ENCODE measurements at places on chromosomes 12 and 14. TPM values are rescaled to one million over a fixed set of nuclear protein-coding genes. Genes with fewer than 3 reads are reported as not detected.

DNA sequence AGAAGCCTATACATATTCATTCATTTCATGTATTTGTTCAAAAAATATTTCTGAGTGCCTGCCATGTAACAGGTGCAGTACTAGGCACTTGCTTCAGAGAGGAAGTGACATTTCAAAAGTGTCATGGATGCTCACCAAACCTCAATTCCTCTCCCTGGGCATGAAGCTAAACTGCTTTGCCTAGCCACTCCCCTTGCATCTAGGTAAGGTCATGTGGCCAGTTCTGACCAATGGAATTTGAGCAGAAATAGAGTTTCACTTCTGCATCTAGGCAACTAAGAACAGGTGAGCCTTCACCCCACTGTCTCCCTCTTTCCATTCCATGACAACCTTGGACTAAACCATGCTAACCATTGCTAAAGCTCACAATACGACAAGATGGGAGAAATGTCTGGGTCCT, 27.6 kb downstream of the TC2N start:
- H3K4me1 ChIP-seq = peaks cover 14% of the 10 kb centered on the region
- no peak for DNase-seq
- H3K4me3 ChIP-seq = no peak overlapping the region
- no peaks in the 10 kb centered on the region for H3K36me3 ChIP-seq

- H3K36me3 ChIP-seq = no peaks in the 10 kb centered on the region
- DNase-seq = peak; percentile 65
- no peak overlapping the region for H3K27ac ChIP-seq
- H3K27me3 ChIP-seq = no peaks in the 10 kb centered on the region
These were observed 196.1 kb downstream of the ALG10 start for GRCh38 chr12:34218193-34219045.

GRCh38 chr12:121284551-121285390, 11.7 kb downstream of the CAMKK2 start:
- no peak overlapping the region for H3K4me3 ChIP-seq
- H3K36me3 ChIP-seq = no peaks in the 10 kb centered on the region
- no peaks in the 10 kb centered on the region for H3K27me3 ChIP-seq
- DNase-seq = no peak

GRCh38 chr14:31071151-31071550, 45.0 kb upstream of the STRN3 start:
- no peak overlapping the region for H3K27ac ChIP-seq
- no peak overlapping the region for H3K4me3 ChIP-seq
- H3K4me1 ChIP-seq = no peaks in the 10 kb centered on the region
- H3K27me3 ChIP-seq = no peaks in the 10 kb centered on the region
- no peak for DNase-seq

- H3K4me3 ChIP-seq = no peak overlapping the region
- DNase-seq = no peak
- no peaks in the 10 kb centered on the region for H3K4me1 ChIP-seq
- H3K27ac ChIP-seq = no peak overlapping the region
These were observed 17.7 kb downstream of the IRAK4 start for GRCh38 chr12:43776498-43776897.

- H3K27me3 ChIP-seq = no peaks in the 10 kb centered on the region
- no peak overlapping the region for H3K27ac ChIP-seq
- peaks cover 78% of the 10 kb centered on the region for H3K36me3 ChIP-seq
- no peak overlapping the region for H3K4me3 ChIP-seq
These were observed 32.0 kb downstream of the ARL1 start for GRCh38 chr12:101375573-101375972.

- no peak overlapping the region for H3K27ac ChIP-seq
- no peaks in the 10 kb centered on the region for H3K27me3 ChIP-seq
- H3K4me1 ChIP-seq = no peaks in the 10 kb centered on the region
- no peak overlapping the region for H3K4me3 ChIP-seq
- no peak for DNase-seq
- no peaks in the 10 kb centered on the region for H3K36me3 ChIP-seq
These were observed 22.1 kb upstream of the NAP1L1 start for GRCh38 chr12:76106631-76107030.

GRCh38 chr12:108312073-108312659, 26.9 kb downstream of the CMKLR1 start:
- no peaks in the 10 kb centered on the region for H3K36me3 ChIP-seq
- H3K4me1 ChIP-seq = no peaks in the 10 kb centered on the region
- DNase-seq = no peak
- H3K27me3 ChIP-seq = no peaks in the 10 kb centered on the region

DNA sequence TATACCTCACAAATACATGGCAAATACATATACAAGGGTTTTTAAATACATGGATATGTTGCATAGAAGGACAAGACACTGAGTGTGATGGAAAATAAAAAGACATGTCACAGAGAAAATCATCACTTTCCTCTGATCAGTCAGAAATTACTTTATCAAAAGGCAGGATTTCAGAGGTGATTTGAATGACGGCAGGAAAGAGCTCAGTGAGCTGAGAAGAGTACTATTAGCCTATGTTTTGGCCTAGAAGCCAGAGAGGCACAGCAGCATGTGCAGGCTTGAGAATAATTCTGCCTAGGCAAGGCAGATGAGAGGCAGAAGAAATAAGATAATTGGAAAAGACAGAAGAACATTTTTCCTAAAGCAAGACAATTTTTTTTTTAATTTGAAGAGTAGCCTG, 94.9 kb downstream of the BCAT1 start:
- no peaks in the 10 kb centered on the region for H3K4me1 ChIP-seq
- no peaks in the 10 kb centered on the region for H3K27me3 ChIP-seq
- H3K27ac ChIP-seq = no peak overlapping the region
- DNase-seq = no peak

DNA sequence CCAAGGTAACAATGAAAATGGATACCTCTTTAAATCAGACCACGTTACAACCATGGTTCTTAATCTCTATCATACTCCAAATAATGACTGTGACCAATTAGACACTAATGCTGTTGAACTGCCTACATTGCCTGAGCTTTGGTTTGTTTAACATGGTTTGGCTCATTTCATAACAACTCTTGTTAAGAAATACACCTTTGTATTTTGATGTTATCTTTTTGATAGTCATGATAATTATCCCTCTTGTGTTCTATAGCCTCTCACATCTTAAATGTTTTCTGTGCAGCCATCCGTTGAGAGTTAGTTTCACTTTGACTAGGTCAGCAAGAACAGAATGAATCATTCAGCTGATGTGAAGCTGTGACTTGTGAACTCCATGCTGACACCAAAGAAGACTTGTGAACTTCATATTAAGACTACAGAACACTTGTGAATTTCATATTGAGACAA, 75.5 kb upstream of the RERGL start:
- H3K27me3 ChIP-seq = no peaks in the 10 kb centered on the region
- H3K4me1 ChIP-seq = no peaks in the 10 kb centered on the region
- H3K4me3 ChIP-seq = no peak overlapping the region

DNA sequence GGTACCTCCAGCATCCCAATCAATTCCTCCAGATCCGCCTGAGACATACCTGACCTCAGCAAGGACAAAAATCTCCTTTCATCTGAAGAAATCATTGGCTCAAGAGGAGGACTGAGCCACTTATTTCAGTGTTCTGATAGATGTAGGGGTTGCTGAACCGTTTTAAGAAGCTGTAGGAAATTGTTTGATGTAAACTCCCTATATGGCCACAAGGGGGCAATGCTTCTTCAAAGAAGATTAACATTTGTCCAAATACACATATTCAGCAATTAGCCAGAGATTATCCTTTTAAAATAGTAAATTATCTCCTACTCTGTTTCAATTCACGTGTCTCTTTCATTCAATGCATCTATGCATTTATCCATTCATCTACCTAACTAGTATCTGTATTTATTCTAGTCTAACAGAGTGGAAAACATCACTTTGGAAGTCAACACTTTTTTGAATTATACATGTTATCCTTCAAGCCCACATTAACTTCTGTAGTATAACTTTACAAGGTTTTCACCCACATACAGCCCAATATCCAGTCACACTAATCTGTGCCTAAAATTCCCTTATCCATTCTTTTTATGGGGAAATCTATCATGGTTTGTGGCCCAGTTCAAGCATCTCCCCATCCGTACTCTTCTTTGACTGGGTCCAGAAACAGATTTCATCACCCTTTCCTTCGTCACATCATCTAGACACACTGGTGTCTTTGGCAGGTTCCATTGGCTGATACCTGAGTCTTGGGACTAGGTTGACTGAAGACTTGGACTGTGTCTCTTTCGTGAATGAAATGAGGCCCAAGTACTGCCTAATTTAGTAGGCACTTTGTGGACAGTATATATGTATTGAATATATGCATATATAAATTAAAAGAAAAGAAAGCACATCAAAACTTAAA, 411.0 kb upstream of the OR4E1 start:
- no peak overlapping the region for H3K4me3 ChIP-seq
- no peaks in the 10 kb centered on the region for H3K4me1 ChIP-seq
- no peaks in the 10 kb centered on the region for H3K27me3 ChIP-seq
- H3K27ac ChIP-seq = no peak overlapping the region

DNA sequence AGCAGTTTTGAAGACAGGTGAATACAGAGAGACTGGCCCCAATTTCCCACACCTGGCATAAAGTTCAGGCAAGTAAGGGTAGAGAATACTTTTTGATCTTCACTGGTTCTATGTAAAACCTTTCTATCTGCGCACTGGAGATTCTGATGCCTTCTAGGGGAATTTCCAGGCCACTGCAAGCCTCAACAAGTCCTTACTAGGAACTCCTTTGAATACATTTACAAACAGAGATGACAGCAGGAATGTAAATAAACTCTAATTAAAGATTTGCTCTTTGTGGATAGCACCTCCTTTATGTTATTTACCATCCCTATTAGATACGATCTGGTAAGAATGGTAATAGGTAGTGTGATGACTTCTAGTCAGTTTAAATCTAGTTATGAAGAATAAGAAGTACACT, 69.2 kb downstream of the NTN4 start:
- H3K27me3 ChIP-seq = no peaks in the 10 kb centered on the region
- H3K4me1 ChIP-seq = no peaks in the 10 kb centered on the region
- no peak overlapping the region for H3K4me3 ChIP-seq
- H3K36me3 ChIP-seq = no peaks in the 10 kb centered on the region

DNA sequence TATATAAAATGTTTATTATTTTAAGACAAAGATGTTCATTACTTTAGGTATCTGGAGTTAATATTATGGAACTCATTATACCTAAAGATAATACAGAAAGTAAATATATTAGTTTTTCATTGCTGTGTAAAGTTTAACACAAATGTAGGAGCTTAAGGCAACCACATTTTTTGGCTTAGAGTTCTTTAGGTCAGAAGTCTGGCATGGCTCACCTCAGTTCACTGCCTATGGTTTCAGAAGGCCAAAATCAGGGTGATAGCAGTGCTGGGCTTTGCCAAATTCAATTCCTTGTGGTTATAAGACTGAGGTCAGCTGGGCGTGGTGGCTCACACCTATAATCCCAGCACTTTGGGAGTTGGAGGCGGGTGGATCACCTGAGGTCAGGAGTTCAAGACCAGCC, 35.5 kb upstream of the PRPF39 start:
- H3K36me3 ChIP-seq = peaks cover 39% of the 10 kb centered on the region
- H3K4me1 ChIP-seq = no peaks in the 10 kb centered on the region
- H3K27me3 ChIP-seq = no peaks in the 10 kb centered on the region
- no peak for DNase-seq
- H3K27ac ChIP-seq = no peak overlapping the region

- no peaks in the 10 kb centered on the region for H3K36me3 ChIP-seq
- no peaks in the 10 kb centered on the region for H3K27me3 ChIP-seq
- no peaks in the 10 kb centered on the region for H3K4me1 ChIP-seq
- no peak overlapping the region for H3K27ac ChIP-seq
- H3K4me3 ChIP-seq = no peak overlapping the region
- no peak for DNase-seq
These were observed 53.6 kb downstream of the AKAP6 start for GRCh38 chr14:32382704-32383103.

DNA sequence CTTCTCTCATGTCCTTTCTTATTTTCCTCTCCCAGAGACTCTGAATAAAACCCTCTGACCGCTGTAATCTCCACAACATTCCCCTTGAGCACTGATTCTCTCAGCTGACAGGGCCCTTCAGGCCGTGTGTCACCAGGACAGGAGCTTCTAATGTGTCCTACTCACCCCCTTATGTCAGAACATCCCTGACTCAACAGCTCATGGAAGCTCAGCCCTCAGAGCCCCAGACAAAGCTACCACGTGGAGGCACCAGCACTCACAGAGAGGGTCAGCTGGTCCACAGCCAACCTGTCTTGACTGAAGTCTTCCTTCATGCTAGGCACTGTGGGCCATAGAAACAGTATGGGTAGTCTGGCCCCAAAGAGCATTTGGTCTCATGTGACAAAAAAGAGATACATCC, 49.8 kb downstream of the SMUG1 start:
- no peak overlapping the region for H3K4me3 ChIP-seq
- no peaks in the 10 kb centered on the region for H3K36me3 ChIP-seq
- no peak overlapping the region for H3K27ac ChIP-seq

The ZDHHC22 gene
- total RNA-seq = not detected

All from right atrium auricular region (tissue), 2 donors.